ENCODE measurements at places on chromosomes 2 and 18.
A peak's percentile ranks its signal among the peaks of the same experiment; 100 is the strongest.

DNA sequence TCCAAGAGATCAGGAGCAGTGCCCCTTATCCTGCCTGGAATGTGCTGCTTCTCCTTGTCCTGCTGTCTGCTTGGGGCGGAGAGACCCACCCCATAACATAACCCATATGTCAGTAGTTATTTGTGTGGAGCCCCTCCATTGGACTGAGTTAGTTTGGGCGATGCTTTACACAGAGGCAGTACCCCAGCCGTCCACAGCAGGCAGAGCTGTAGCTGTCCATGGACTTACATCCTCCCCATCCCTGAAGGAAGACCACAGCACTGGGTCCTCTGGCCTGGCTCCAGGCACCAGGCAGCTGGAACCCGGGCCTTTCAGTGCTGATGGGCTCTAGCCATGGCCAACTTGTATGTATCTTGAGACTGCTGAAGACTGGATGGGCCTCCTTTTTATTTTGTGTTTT is 20.3 kb downstream of the GKN2 start:
- no peaks in the 10 kb centered on the region for H3K36me3 ChIP-seq
- peaks cover 6% of the 10 kb centered on the region for H3K27me3 ChIP-seq
- H3K27ac ChIP-seq, result no peak overlapping the region
- no peaks in the 10 kb centered on the region for H3K4me1 ChIP-seq

DNA sequence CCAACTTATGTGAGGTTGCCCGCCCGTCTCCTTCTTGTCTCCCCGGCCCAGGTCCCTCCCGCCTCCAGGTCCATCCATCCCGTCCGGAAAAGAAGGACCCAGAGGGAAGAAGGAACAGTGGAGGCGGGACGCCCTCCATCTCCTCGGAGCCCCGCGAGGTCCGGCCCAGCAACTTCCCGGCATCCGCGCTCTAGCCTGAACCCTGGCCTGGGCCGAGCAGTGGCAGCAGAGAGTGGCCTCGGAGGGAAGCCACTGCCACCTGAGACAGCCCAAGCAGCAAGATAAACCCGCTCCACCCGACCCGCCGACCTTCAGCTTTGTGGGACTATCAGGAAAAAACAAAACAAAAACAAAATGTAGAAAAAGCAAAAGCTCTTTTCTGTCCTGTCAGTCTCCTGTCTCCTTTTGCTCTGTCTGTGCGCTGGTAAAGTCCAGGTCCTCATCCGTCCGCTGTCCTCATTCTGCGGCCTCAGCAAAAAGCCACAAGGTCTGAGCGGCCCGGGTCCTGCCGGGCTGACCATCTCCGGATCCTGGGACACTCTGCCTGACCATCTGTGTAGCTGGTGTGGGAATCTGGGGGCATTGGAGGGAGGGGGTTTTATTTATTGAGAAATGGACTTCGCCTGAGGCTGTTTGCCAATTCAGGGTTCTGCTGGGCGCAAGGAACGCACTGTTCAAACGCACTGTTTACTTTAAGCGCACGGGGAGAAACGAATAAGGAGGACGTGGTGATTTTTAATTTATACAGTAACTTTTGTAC is 3.1 kb downstream of the DLX1 start:
- H3K27me3 ChIP-seq, result peaks cover 98% of the 10 kb centered on the region
- DNase-seq, result no peak
- peak overlapping the region; percentile 78 for H3K27ac ChIP-seq
- H3K36me3 ChIP-seq, result peaks cover 2% of the 10 kb centered on the region
- peaks cover 44% of the 10 kb centered on the region for H3K4me1 ChIP-seq

DNA sequence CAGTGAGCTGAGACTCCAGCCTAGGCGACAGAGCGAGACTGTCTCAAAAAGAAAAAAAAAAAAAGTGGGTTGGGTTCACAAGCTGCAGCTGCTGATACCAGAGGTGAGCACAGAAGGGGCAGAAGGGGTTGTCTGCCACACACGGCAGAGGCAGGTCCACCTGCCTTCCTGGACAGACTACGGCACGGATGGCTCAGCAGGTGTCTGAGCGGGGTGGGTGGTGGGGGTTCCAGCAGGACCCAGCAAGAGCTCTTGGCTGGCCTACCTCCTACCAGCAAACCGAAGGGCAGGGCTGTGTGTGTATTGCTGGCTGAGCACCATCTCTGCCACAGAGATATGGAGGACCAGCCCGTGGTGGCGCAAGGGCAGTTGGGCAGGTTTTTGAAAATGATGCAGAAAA is 130.4 kb upstream of the ASB18 start:
- H3K27me3 ChIP-seq, result peaks cover 2% of the 10 kb centered on the region
- no peak for DNase-seq

GRCh38 chr18:79283929-79284328 is 111.8 kb upstream of the NFATC1 start:
- H3K27ac ChIP-seq, result no peak overlapping the region
- H3K4me3 ChIP-seq, result no peak overlapping the region
- H3K4me1 ChIP-seq, result no peaks in the 10 kb centered on the region
- H3K36me3 ChIP-seq, result peaks cover 20% of the 10 kb centered on the region
- DNase-seq, result no peak

- DNase-seq, result no peak
- H3K4me3 ChIP-seq, result no peak overlapping the region
- no peaks in the 10 kb centered on the region for H3K36me3 ChIP-seq
These were observed 50.7 kb upstream of the MGAT5 start for GRCh38 chr2:134203175-134203574.

- no peaks in the 10 kb centered on the region for H3K4me1 ChIP-seq
- H3K27ac ChIP-seq, result no peak overlapping the region
- H3K4me3 ChIP-seq, result no peak overlapping the region
- no peak for DNase-seq
These were observed 43.5 kb downstream of the ARMC9 start for GRCh38 chr2:231241755-231242507.

DNA sequence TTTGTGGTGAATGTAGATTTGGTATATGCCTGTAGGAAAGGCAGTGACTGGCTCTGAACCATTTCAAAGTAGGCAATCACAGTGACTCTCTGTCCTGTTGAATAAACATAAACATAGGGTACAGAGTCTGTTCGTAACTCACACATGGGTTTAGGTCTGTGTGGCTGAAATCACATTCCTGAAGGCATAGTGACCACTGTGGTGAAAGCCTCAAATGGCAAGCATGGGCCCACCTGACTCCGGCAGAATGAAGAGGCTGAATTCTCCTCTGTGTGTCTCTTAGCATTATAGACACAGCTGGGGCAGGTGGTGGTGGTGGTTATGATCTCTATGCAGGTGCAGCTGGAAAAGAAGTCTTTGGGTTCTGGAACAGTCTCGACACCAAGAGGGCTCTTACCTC is 61.2 kb downstream of the ITGA6 start:
- H3K4me3 ChIP-seq, result no peak overlapping the region
- no peak overlapping the region for H3K27ac ChIP-seq
- peaks cover 54% of the 10 kb centered on the region for H3K36me3 ChIP-seq
- no peaks in the 10 kb centered on the region for H3K27me3 ChIP-seq
- H3K4me1 ChIP-seq, result peaks cover 9% of the 10 kb centered on the region

Measured in activated naive CD8-positive, alpha-beta T cell treated with anti-CD3 and anti-CD28 coated beads, Interleukin-2, amount 10 ng/mL, durations not matched to agents 7 days and 5 days (primary cell).